H4 (cell line): ENCODE measurements at places on chromosomes 5 and 9.

DNA sequence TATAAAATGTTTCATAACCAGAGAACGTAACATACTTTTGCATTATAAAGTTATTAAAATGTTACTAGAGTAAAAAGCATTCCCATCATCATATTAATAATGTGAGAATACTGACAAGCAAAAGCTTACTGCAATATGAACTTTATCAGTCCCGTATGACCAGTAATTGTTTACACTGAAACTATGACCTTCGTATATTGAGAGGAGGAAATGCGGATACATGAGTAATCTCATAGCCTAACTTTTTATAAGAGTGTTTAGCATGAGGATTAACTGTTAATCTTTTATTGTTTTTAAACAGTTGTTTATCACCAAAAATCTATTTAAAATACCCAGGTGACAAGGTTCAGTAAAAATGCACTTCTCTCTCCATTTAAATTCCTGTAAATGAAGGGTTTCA is 272.4 kb downstream of the SLF1 start:
- DNase-seq, result no peak

DNA sequence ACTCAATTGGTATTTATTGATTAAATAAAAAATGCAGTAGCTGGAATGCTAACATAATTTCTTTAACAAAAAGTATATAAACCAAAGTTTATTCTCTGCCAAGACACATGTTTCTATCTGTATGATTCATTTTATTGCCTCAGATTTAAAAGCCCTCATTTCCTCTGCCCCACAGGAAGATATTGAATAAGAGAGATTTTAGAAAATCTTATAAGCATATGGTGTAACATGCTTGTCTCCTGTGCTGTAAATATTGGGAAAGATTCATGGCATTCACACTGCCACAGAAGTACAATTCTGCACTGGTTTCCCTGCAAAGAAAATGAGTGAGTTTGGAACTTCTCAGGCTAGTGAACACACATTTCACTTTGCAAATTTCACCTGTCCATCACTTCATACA is 134.9 kb upstream of the FBXL7 start:
- no peak for DNase-seq

DNA sequence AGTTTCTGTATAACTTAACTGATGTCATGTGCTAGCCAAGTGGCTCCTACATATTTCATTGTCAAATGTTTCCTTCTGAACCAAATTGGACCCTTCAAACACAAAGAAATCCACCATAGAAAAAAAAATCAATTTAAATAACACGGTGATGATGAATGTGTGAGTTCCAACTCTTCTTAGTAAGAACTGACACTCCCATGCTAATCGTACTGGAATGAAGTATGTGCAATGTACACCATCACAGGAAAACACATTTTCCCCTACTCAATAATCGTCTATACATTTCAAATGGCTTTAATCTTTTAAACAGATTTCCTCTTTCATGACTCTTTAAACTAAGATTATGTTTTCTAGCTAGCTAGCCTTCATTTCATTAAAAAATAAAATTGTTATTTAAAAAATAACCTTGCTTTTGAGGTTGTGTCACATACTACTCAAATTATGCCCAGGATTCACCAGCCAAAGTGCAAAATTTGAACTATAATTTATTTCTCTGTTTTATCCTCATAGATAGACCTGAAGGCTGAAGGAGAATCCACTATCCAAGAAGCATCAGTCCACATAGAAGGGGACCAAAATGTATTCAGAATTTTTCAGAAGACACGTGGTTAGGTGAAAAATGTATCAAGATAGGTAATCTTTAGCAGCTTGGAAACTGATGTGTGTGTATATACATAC is 131.0 kb upstream of the ITGA1 start:
- DNase-seq, result no peak

DNA sequence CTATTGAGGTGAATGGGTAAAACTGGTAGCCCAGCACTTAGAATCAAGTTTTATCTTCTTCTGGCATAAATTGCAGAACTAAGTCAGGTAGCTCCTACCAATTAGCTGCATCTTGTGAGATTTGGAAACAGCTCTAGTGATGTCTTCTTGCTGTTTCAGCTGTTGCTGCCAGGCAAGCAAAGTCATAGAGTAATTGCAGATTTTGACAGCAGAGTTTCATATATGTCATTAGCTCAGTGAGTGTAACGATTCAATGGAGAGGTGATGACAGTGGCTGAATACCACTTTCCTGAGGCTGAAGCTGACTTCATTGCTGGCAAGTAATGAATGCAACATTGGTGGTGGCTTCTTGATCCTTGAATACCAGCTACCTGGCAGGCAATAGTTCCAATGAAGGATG is 1109.7 kb upstream of the CDH18 start:
- DNase-seq, result no peak

- peak; percentile 54 for DNase-seq
Measured at GRCh38 chr9:125409637-125410521, 148.3 kb downstream of the GAPVD1 start.

- DNase-seq, result no peak
Measured at GRCh38 chr9:19156805-19157204, 29.5 kb upstream of the PLIN2 start.

DNA sequence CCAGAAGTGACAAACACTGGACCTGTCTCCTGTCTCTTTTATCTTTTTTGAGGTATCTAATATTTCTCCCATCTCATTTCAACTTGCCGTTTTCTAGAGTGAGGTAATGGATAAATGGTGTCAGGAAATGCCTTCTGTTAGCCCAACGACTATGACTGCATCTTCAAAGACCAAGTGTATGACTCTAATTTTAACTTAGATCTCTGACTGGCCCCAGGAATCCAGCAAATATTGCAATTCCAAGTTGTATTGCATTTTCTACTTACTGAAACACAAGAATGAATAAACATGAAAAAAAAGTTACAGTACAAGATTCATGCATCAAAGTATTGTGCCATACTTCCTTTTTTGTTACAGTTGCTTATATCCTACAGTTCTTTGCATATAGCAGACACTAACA is 26.3 kb downstream of the SLC28A3 start:
- no peak for DNase-seq

DNA sequence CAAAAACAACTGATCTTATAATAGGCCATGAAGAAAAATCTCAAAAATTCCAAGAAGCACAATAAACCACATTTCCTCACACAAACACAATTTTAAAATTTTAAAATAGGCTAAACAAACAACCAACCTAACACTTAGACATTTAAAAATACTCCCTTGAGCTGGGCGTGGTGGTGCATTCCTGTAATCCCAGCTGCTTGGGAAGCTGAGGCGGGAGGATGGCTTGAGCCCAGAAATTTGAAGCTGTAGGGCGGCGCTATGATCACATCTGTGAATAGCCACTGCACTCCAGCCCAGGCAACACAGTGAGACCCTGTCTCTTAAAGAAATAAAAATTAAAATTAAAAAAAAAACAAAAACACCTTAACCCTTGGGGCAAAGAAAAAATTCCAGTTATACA is 36.9 kb upstream of the TESK1 start:
- DNase-seq, result no peak

DNA sequence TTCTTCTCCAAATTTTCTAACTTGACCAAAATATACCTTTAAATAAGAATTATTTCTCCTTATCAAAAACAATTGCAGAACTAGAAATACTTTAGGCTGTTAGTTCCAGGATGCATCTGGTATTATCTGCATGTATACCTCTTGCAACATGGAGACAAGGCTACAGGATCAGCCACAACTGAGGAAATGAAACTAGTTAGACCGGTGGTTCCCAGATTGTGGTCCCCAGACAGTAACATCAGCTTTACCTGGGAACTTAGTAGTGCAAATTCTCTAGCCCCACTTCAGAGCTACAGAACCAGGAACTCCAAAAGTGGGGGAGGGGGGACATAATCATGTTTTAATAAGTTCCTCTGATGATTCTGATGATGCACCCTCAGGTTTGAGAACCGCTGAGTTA is 61.6 kb upstream of the C9orf72 start:
- DNase-seq, result no peak

DNA sequence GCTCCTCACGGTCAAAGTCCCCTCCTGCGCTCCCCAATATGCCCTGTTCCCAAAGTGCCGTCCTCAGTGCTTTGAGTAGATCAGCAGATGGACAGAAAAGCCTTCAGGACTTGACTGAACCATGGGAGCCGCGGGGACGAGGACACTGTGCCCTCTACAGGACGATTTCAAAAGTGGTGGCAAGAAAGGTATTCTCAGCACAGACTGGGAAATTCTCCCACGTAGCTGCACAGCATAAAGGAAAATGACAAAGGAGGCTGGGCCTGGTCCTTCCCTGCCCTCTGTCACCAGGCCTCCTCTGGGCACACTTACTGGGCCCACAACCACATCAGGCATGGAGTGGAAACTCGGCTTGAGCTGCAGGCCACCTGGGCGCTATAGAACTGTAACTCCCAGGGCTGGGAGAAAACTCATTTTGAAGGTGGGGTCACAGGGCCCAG is 16.7 kb upstream of the MTMR12 start:
- DNase-seq, result peak; percentile 68

DNA sequence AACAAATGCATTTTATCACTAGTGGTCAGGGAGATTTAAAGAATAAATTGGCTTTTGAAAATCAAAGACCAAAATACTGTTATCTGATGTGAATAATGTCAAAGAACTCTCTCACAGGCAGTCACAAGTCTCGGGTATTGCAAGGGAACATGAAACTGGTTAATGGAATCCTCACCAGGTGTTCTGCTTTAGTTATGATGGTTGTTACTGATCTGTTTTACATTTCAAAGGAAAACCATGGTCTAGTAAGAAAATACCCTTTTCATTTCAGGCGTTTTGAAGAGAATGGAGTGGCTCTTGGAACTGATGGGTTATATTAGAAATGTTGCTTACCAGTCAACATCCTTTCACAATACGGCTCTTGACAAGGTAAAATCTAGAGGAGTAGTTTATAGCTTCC is 43.4 kb downstream of the HACD4 start:
- DNase-seq, result no peak

DNA sequence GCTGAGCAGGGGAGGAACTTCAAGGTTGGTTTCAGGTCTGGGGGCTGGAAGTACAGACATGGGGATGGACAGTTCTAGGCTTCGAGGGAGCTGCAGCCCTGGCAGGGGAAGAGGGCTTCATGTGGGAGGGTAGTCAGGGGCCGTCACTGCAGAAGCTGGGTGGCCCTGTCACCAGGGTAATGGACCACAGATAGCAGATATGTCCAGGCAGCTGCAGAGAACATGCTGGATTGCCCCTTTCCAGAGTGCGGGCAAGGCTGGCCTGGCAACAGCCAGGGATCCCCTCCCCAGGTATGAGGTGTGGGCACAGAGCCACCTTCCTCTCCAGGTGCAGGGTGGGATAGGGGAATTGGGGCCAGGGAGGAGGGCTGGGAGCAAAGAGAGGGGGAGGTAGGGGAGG is 206.5 kb downstream of the GADD45G start:
- no peak for DNase-seq

DNA sequence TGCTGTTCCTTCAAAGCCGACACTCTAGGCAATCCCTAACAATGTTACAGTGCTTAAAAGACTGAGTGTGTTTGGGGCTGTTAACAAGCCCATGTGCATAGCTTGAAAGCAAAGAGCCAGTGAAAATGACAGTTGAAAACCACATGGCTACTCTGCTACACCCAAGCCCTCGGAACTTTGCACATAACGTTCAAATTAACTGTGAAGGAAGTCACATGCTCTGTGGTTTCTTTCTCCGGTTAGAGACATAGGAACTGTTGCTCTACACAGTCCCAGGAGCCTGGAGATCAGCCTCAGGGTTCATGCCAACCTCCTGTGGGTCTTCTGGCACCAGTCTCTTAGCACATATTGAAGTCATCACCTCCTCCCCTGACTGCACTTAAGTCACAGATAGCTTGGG is 51.1 kb downstream of the C9orf152 start:
- peak; percentile 83 for DNase-seq

GRCh38 chr9:128383791-128384190 is 12.6 kb downstream of the URM1 start:
- no peak for DNase-seq

DNA sequence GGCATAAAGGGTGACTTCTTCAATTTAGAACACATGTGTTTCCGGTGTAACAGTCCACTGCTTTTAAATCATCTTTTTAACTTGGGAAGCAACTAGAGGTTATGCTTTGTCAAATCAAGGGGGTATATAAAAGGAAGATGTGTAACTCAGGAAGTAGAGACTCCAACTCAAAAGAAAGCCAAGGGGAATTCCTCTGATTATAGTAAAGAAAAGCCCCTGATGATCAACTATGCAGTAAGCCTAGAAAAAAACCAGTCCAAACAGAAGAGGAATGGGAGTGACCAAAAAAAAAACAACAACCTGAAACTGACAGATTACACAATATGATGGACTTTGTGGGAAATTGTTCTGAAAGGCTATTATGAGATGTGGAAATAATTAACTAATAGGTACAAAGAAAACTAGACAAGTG is 90.3 kb downstream of the AK8 start:
- DNase-seq, result no peak

DNA sequence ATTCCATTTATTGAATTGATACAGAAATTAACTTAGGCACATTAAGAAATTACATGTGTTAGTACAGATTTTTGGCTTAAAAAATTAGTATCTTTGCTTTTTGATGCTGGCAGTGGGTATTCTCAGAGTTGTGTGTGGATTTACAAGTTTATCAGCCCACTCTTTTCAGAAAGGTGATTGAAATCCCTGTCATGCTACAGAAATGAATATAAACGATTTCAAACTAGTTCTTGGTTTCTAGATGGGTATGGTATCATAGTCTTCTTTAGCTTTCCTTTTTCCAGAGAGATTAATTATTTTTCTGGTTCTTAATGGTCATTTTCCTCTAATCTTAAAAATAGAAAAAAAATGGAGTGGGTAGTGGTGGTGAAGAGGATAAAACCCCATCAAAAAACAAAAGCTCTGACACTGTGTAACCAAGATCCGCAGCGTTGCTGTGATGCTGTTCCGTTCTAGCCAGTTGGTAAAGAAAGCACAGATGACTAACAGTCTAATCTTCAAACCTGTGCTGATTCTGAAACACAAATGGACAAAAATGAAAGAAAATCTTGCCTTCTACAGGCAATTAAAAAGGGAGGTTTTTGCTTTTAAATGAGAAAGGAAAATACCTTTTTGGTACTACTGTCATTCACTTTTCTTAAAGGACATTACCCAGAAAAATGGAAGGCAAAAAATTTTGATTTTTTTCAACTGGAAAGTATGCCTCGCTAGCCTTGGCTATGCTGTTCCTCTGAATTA is 5.2 kb downstream of the LRRTM2 start:
- no peak for DNase-seq
